Hindlimb muscle (tissue), 1 donor: ENCODE measurements at places on chromosomes 1 and 21.
A peak's percentile ranks its signal among the peaks of the same experiment; 100 is the strongest.

DNA sequence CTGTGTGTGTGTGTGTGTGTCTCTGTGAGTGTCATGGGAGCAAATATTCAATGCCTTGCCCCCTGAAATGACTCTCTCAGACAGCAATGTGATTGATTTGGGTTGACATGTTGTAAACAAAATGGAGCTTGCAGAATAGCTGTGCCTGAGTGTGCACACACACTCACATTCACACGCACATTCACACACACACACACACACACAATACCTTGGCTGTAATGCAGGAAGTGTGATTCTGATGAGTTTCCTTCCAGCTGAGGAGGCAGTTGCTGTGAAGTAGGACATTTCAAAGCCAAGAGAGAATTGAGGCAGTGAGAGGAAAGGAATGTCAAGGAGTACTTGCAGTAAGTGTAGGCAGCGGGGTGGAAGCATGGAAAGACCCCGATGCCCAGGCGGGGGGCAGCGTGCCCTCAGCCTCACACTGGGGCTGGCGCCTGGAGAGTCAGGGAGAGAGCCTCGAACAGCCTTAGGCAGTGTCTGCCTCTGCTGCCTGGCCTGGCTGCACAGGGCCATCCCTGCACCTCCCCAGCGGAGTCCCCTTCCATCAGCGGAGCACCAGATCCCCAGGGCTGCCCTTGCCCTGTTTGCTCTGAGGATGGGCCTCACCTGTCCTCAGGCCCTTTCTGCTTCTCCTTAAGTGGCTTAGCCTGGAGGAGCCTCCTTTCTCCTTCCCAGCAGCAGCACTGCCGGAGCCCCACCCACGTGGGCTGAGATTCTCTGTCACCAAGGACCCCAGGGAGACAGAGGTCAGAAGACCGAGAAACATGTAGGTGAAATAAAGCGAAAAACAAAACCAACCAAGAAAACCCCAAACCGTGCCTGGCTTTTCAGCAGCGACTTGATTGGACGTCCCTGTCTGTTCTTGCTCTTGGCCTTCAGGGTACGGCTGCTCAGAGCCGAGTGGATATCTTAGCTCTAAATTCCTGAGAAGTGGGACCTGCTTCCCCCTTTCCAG lies 9.2 kb downstream of the VASH2 start:
- DNase-seq, result no peak

GRCh38 chr1:206757524-206758266 lies 12.9 kb upstream of the IL19 start:
- no peak for DNase-seq

GRCh38 chr1:210635108-210635507 lies 306.4 kb downstream of the HHAT start:
- no peak for DNase-seq

GRCh38 chr1:30763651-30764248 lies 6.2 kb upstream of the LAPTM5 start:
- DNase-seq, result peak; percentile 46

DNA sequence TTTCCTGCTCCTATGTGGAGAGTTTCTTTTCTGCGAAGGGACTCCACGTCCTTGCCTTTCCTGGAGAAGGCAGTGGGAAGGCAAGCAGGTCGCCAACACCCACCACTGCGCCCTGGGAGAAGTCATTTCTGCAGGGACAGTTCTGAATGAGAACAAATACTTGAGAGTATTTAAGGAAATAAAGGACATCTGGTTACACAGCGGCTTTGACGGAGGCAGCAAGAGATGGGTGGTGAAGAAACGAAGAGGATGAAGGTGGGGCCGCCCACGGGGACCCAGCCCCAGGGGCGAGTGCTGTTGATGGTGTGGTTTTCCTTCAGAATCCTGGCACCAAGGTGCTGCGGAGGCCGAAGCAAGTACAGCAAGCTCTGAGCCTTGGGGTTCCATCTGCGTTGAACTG lies 75.5 kb downstream of the PSMG1 start:
- no peak for DNase-seq
